ENCODE measurements at places on chromosomes 2 and 18. TPM values are rescaled to one million over a fixed set of nuclear protein-coding genes. Genes with fewer than 3 reads are reported as not detected.

Gene SATB2
- polyA plus RNA-seq = not detected

Gene CARF
- polyA plus RNA-seq = 3.4 TPM

Gene HOXD12
- polyA plus RNA-seq = not detected

Gene KLF7
- polyA plus RNA-seq = 6.9 TPM
